Stimulated activated CD8-positive, alpha-beta memory T cell treated with anti-CD3 and anti-CD28 coated beads, Interleukin-2, amount 100 ng/mL, for 1 hour (primary cell): ENCODE measurements at places on chromosomes 7 and 10.

- no peak for DNase-seq
These were observed 16.8 kb downstream of the GIMAP5 start for GRCh38 chr7:150753826-150754603.

DNA sequence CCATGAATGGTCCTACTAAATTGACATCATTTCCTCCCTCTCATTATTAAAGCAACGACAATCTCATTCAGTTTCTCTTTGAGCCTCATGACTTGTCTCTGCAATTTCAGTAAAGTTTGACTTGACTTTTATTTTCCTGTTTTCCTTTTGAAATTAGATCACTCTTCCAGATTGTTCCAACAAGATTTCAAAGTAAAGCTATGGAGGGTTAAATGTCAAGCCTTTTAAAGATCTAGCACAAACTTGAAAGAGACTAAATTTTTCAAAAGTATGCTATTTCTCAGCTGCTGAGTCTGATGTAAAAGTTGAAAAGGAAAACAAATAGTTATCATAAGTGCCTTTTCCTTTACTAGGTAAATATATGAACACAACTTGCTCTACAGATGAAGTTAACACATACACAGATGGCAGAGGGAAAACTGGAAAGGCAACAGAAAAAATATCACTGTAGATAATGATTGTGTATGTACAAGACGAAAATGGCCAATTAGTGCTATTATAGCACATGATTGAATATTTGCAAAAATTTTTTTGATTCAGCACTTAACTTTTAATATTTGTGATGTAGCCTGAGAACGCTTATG is 200.6 kb downstream of the WDR11 start:
- DNase-seq: no peak

GRCh38 chr7:80277434-80278427 is 143.1 kb downstream of the GNAI1 start:
- no peak for DNase-seq

- DNase-seq: no peak
These were observed 93.7 kb downstream of the OAT start for GRCh38 chr10:124324856-124325632.

DNA sequence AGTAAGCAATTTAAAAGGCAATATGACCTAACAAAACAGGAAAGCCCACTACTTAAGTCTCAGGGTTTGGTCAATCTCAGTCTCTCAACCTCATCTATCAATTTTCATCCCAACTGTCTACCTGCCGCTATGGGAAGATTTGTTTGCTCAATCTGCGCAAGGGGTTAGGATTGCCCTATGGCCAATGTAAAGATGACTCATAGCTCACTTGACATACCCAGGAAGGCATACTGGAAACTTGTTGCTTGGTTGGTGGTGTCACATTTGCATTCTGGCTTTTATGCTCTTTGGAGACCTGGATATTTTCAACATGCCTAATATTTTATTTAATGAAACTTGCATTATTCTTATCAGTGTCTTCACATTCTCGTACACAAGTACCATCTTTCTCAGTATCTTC is 78.1 kb upstream of the TMEM196 start:
- DNase-seq: no peak

- DNase-seq: peak; percentile 50
These were observed 48.8 kb upstream of the CARD11 start for GRCh38 chr7:3092468-3092867.

- DNase-seq: no peak
These were observed 34.4 kb downstream of the ASAH2 start for GRCh38 chr10:50216894-50217293.

DNA sequence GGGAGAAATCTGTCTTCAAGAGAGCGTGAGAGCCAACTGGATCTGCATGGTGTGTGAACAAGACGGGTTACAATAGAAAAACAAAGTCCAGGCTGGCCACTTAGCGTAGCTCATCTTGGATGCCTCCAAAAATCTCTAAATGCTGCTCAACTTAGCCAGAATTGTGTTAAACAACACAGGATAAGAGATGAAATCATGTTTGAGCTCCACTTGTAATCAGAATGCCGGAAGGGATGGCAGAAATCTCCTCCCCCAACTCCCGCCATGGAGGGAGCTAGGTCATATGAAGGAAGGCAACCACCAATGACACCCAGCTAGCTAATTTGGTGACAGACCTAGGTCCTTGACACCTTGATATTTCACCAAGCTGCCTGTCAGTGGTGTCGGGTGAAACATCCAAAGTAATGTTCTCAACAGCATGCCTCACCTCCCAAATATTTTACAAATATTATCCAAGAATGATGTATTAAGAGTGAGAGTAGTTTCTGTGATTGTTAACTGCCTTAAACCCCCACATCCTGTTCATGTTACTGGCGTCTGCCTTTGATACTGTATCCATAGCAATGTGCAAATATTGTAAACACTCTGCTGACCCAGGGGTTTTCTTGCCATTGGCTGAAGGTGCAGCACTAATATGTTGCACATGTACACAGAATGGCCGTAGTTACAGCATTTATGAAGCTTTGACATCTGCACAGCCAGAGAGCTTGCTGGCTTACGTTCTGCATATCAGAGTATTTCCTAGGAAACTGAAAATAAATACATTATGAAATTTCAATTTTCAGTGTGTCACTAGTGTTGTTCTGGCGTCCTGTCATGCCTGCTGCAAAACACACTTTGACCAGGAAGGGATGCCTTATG is 25.8 kb downstream of the TMEM254 start:
- no peak for DNase-seq

GRCh38 chr10:12322583-12323131 is 26.7 kb upstream of the CAMK1D start:
- DNase-seq: no peak

- DNase-seq: no peak
These were observed 17.3 kb downstream of the DAGLB start for GRCh38 chr7:6430271-6430940.

DNA sequence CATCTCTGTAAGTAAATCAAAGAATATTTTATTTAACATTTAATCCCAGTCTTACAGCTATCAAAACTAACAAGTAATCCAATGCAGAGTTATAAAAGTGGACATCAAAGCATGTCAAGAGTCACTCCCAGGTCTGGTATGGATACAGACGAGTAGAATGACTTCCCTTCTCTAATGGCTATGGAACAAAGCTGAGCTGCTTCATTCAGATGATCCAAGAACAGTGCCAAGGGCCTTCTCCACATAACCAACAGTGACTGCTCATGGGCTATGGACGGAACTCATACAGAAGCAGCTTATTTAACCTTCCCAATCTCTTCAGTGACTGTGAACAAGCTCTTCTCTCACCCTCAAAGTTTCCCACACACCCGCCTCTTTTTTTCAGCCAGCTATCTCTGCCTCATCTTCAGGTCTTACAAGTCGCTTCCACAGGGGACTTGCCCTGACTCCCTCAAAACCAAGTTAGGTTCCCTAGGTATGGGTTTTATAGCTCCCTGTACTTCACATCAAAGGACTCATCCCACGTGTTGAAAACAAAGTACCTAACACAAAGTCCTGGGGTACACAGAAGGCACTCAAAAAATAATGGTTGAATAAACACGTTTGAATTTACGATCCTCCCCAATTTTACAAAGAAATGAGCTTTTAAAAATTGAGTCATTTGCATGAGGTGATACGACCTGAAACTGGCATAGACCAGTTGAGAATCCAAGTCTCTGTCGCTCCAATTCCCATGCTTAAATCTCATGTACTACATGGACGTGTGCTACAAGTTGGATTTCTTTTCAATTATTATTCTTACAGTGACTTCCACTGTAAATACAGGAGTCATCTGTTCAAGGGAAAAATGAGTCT is 3.1 kb downstream of the USP6NL start:
- no peak for DNase-seq

DNA sequence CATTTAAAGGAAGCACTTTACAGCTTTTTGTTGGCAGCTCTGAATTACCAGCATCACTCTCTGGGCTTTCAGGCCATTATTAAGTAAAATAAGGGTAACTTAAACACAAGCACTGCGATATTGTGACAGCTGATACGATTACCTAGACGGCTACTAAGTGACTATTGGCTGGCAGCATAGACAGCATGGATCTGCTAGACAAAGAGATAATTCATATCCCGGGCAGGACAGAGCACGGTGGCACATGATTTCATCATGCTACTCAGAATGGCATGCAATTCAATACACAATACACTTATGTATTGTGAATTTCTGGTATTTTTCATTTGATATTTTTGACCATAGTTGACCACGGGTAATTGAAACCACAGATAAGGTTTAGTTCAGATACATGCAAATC is 522.0 kb upstream of the LRRN3 start:
- DNase-seq: no peak

DNA sequence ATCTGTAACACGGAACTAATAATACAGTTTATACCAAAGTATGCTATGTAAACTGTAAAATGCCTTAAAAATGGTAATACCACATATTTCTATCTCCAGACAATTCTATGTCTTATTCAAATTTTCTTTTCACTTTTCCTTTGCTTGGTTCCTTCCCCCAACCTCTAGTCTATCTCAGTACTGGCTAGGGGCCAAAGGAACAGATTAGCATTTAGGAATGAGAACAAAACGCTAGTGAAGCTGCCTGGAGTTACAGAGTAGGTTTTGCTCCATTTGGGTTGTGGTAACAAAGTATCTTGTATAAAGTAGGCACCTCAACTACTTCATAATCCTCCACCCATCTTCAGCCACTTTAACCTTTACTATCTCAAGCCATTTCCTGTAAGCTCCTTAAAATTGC is 94.1 kb downstream of the HBP1 start:
- DNase-seq: no peak

DNA sequence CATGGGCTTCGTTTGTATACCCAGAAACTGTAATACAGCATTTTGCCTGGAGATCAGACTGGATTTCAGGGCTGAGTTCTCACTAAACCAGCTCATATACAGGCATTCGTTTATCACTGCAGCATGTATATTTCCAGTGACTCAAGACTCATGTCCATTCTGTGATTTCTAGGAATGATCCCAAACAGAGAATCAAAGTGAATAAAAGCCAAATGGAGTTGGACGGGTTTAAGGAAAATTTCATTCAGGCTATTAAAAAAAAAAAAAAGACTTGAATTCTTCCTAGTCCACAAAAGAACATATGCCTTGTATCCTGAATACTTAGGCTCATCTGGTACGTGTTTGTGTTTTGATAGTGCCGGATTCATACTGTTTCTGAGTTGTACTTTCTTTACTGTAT is 46.8 kb downstream of the TET1 start:
- DNase-seq: no peak

GRCh38 chr10:101818872-101819633 is 809 bp upstream of the OGA start:
- DNase-seq: no peak

- DNase-seq: no peak
These were observed 511.4 kb downstream of the XPNPEP1 start for GRCh38 chr10:109411917-109412316.

DNA sequence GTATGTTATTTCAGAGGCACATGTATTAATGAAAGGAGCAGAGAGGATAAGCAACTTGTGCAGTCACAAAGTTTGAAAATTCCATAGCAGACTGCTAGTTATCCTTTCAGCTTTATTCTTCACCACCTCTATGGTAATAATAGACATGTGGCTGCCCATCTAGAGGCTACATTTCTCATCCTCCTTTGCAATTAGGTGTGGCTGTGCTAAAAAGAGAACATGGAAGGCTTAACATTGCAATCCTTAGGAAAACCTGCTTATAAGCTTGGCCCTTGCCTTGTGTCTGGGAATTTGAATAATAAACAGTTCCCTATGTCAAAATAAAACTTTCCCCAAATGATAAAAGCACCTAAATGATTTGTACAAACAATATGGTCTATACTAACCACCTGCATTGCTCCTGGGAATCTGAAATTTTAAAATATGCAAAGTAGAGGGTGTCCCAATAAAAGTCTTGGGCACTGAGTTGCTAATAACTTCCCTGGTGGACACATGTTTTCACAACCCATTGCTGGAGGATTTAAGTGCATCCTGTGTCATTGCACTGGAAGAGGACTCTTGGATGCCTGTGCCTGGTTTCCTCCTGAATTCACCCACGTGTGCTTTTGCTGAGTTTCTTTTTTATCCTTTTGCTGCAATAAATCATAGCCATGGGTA is 30.5 kb downstream of the IL6 start:
- no peak for DNase-seq

DNA sequence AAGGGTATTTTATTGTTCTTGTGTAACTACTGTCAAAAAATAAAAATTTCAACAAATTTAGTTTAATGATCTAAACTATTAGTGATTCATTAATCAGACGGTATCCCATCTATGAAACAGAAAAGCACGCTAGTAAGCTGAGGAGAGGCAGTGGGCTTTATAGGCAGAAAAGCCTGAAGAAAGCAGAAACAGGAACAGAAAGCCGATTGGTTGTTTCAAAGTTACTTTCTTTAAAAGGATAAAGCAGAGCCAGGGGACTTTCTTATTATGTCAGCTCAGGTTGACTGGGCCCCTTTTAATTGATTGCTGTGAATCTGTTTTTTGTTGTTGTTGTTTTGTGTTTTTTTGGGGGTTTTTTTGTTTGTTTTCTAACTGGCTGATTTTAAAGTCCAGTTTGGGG is 105.5 kb downstream of the TES start:
- DNase-seq: no peak

DNA sequence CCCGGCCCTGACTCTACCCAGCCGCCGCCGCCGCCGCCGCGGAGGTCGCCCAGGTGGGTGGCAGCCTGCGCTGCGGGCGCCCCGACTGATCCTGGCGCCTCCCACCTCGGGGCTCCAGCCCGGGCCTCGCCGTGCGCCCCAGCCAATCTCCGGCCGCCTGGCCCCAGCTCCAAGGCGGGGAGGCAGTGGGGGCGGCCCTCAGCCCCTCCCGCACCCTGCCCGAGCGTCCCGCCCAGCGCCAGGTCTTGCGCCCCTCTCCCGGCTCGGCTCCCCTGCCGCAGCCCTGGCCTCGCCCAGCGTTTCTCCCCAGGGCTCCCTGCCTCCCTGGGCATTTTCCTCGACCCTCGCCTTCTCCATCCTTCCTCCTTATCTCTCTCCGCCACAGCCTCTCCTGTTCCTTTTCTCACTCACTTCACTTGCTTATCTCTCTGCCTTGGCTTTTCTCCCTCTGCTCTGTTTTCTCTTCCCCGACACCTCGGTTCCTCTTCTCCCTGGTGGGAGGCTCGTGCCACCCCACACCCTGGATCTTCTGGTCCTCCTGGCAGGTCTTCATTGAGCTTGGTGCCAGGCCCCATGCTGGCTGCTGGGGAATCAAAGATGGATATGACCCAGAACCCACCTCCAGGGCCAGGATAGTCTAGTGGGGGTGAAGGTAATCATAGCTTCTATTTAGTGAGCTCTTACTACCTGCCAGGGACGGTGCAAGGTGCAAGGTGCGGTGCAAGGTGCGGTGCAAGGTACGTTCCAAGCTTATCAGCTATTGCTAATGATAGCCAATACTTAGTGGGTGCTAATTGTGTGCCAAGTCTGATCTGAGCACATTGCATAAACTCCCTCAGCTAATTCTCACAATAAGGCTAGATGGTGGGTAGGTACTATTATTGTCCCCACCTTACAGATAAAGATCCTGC is at the start of gene SFRP5:
SFRP5 (minus strand) TSS at position 87 of the 911 bp plus-strand sequence. CDS start 166 bp downstream, outside the sequence.
- no peak for DNase-seq

- DNase-seq: no peak
These were observed 229.1 kb downstream of the PLXNA4 start for GRCh38 chr7:132347123-132347522.
